ENCODE measurements at places on chromosomes 1 and 21.
A peak's percentile ranks its signal among the peaks of the same experiment; 100 is the strongest.

GRCh38 chr1:119141020-119141424 is 569 bp upstream of the WARS2 start:
- peak; percentile 3 for DNase-seq

DNA sequence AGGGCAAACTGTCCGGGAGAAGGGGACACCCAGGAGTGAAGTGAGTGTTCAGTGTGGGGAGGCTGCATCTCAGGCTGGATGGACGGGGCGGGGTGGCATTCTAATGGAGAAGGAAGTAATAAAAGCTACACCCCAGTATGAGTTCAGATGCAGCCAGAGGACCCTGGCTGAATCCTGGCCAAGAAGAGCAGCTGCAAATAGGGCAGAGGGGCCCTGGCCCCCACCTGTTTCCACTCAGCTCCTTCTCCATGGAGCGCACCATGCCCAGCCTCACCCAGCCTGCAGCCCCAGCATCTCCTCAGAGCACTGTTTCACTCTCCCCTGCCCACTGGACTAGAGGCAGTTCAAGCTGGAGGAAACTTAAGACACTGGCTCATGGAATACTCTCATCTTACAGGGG is 46.4 kb downstream of the KCND3 start:
- DNase-seq: no peak

DNA sequence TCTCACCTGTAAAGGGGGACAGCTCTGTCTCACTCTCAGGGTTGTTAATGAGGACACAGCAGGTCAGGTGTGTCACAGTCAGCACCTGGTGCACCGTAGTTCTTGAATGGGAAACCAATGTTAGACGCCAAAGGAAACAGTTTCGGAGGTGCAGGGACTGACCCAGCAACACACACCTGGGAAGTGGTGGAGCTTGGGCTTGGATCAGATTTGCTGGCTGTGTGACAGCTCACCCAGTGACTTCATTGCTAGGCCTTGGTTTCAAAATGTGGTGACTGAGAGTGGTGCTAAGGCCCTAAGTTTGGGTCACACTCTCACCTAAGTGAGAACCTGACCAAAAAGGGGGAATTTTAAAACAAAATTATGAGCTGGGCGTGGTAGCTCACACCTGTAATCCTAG is 34.9 kb downstream of the ALPL start:
- DNase-seq: no peak

DNA sequence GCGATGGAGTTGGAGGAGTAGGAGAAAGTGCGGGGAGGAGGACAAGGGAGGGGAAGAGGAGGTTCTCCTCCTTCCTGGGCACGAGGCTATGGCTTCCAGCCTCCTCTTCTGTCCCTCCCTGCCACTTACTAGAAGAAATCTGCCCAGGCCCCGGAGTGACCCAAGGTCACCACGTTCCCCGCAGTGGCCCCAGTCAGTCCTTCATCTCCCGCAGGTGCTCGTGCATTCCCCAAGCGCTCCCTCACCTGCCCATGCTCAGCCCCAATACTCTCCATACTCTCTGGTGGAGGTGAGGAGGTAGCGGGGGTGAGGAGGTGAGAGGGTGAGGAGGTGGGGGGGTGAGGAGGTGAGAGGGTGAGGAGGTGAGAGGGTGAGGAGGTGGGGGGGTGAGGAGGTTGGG is 85.4 kb downstream of the CCDC185 start:
- DNase-seq: no peak

DNA sequence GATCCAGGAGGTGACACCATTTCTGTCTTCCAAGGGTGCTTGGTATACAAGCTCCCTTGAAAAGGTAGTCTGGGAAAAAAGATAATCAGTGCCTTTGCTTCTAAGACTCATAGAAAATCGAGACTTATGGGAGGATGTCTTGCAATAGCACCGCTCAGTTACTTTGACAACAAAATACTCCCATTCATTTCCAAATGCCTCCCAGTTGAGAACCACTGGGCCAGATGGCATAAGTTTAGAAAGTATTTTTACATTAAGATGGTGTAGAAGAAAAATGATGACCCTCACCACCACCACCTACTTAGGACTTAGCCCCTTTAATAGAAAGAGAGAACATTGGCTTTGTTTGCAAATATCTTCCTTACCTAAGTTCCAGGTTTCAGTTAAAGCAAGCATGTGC is 4.6 kb downstream of the TRMT13 start:
- no peak for DNase-seq

- no peak for DNase-seq
Observed at GRCh38 chr1:161032409-161032808, 6.4 kb downstream of the TSTD1 start.

DNA sequence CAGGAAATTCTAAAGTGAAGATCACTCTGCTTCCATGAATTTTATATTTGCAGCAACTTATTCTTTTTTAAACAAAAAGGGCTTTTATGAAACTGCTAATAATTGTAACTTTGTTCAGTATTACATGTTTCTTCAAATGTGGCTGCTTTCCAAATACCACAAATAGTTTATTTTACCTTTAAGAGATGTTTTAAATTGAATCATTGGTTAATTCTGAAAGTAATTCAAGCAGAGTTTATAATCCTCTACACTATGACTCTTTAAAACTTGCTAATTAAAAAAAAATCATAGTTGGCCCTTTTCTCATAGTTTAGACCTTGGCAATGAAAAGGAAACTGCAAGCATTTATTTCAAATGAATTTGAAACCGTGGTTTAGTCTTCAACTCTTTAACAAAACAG is 59.6 kb downstream of the SDCCAG8 start:
- DNase-seq: no peak

DNA sequence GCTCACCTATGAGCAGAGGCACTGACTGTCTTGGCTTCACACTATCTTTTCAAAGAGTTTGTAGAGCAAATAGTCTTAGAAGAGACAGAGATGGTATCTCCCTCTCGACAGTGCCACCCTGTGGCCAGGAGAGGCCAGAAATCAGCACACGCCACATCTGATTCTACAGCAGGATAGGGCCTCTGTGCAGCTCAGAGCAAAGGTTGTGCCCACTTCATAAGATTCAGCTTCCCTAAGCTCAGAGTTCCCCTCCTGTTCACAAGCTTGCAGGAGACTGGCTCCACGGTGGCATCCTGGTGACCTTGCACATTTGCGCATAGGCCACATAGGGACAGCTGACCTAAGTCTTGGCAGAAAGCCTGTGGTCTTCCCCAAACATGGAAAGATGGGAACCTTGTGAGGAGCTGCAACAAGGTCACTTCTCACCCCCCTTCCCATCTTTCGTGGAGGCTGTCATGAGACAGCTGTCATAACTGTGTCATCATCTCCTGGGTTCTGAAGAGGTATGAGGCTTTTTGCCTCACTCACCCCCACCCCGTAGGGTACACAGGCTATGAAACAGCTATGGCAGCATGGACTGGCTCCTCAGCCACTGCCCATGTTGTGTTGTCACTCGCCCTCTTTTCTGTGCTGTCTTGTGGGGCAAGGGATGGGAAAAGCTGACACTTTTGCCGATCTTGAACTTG is 3.0 kb downstream of the ITLN2 start:
- peak; percentile 78 for DNase-seq

DNA sequence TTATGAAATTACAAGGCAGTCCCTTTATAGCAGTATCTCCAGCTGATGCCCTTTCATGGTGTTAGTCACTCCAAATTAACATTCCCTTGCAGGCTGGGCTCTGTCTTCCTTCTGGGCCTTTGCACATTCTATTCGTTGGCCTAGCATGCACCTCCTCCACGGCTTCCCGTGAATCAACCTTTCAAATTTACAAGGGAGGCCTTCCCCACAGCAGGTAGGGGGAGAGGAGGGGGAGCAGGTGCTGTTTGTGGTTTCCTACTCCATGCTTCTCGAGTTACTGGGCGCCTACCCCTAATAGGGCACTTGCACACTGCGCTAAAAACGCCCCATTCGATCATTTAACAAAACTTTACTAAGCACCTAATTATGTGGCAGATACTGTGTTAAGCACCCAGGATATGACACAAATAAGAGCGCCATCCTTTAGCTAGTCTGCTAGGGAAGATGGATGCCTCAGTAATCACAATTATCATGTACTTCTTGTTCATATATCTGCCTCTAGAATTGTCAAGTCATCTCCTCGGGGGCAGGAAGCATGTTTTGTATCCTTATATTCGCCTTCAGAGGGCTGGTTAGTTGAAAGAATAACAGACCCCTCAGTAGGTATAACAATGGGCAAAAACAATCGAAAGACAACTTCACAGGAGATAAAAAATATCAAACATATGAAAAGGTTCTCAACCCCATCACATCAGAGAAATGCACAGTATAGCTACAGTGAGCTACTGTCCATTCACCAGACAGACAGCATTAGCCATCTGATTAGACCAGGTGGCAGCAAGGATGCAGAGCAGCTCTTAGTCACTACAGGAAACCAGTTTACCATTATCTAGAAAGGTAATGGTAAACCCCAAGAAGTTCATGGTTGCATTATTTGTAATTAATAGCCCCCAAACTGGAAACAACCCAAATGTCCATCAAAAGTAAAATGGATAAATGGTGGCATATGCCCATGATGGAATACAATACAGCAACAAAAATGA is 1.7 kb upstream of the ADAR start:
- peak; percentile 18 for DNase-seq

GRCh38 chr1:157235307-157235706 is 97.1 kb upstream of the ETV3 start:
- DNase-seq: no peak

GRCh38 chr1:109906160-109906838 is 4.3 kb upstream of the CSF1 start:
- DNase-seq: no peak

GRCh38 chr1:119475866-119476439 is 31.1 kb upstream of the HSD3B1 start:
- DNase-seq: no peak

DNA sequence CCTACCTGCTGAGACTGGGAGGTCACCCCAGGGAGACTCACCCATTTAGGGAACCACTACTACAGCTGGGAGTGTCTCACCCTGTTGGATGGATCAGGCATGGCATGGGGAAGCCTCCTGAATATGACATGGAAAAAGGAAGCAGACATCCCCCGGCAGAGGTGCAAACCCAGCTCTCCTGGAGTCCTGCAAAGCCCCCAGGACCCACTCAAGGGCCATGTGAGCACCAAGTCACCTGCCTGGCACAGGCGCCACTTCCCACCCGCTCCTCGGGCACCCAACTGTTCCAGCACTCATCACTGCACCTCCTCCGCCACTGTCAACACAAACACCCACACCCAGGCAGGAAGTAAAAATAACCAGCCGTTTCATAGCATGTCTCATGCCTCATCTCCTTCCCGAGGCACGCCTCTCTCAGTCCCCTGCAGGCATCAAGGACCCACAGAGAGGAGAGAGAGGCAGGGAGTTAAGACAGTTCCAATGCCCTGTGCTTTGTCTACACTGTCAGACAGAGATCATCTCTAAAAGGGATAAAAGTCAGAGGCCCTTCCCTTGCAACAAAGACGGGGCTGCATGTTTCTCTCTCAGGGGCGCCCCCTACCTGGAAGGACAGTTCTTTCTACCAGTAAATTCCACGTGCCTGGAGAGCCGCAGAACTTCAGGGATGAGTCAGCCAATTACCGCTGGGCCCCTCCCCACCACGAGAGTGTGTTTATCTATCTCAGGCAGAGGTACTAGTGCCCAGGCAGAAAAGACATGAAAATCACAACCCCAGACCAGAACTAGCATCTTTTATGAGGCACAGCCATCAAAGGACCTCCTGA is 150.1 kb upstream of the SOD1 start:
- peak; percentile 31 for DNase-seq

GRCh38 chr1:2228694-2229036 is 546 bp downstream of the SKI start:
- no peak for DNase-seq

- no peak for DNase-seq
Observed at GRCh38 chr1:111738133-111738435, 1.1 kb downstream of the INKA2 start.

DNA sequence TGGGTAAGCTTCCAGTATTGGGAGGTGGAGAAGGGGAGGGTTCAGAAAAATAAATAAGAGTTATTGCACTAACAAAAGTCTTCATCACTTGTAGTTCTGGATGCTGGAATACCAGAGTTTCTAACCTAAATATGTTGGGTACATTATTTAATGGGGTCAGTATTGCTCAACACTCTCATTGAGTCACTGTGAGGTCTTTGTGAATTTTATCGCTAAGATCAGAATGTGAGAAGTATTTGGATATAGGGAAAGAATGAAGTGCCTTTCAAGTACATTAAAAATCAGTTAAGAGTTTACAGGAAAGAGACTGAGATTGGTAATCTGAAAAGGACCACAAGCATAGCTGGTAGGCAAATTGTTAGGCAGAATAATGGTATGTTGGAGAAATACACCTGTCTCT is 8.8 kb downstream of the SNRPE start:
- no peak for DNase-seq

GRCh38 chr1:54972436-54972835 is 8.0 kb upstream of the TMEM61 start:
- DNase-seq: no peak

DNA sequence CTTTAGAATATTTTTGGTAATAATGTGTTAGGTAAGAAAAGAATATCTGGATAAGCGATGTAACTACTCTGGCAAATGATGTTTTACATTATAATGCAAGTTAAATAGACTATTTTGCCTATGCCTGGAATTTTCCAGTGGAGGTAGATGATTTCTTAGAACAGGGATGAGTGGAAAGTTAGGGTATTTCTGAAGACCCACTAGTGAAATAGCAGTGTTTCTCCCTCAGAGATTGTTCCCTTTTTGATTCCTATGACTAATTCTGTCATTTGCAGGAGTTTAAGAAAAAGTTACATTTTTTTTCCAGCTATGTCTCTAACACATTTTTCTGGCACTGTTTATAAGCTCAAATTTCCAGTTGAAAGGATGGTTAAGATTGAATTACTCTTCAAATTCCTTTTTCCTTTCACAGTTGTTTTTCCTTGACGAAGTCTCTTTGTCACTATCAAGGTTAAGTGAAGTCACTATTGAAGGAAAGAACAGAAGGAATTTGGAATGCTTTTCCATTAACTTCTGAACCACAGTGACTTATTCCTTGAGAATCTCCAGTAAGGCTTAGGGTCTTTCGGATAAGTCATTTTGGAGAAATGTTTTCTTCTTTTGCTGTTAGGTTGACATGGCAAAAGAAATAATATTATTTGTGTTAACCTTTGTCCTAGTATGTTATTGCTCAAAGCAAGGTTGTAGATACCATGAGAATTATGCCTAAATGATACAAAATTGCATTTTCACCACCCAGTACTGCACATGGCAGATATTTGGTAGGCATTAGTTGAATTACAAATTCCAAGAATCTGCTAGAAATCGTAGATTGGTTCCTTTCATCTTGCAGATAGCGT is 42.9 kb upstream of the ZNF326 start:
- no peak for DNase-seq

GRCh38 chr1:94702442-94702815 is 117.7 kb upstream of the SLC44A3 start:
- no peak for DNase-seq
